Brain pericyte (primary cell): ENCODE measurements at places on chromosomes 5 and 9.

- no peak for DNase-seq
Measured at GRCh38 chr5:448061-448765, 5.2 kb downstream of the EXOC3 start.

GRCh38 chr5:61353293-61353692, 21.2 kb downstream of the ZSWIM6 start:
- no peak for DNase-seq

DNA sequence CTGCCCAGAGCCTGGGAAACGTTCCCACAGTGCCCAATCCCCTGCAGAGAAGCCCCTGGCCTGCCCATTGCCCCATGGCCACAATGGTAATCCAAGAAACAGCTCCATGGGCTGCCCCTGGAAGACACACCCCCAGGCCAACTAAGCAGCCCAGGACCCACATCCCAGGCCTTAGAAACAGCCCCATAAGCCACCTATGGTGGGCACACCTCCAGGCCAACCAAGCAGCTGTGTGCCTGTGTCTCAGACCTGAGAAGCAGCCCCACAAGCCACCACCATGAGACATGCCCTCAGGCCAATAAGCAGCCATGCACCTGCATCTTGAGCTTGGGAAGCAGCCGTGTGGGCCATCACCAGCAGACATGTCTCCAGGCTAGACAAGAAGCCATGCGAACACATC, 52.9 kb upstream of the SSBP2 start:
- no peak for DNase-seq

DNA sequence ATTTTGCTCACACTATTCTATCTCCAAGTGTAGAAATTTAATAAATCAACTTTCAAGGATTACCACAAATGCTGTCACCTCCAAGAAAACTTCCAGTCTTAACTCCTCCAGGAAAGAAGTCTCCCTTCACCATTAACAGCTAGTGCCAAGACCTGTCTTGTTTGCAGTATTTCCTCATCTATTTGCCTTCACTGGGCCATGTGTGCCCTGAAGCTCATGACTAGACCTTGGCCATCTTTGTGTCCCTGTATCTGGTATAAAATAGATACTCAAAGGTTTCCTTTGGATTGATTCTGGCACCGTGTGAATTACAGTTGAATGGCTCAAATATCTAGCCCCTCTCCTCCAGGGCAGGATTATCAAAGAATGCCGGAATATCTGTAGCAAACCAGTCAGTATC, 346.7 kb upstream of the KLF4 start:
- no peak for DNase-seq

DNA sequence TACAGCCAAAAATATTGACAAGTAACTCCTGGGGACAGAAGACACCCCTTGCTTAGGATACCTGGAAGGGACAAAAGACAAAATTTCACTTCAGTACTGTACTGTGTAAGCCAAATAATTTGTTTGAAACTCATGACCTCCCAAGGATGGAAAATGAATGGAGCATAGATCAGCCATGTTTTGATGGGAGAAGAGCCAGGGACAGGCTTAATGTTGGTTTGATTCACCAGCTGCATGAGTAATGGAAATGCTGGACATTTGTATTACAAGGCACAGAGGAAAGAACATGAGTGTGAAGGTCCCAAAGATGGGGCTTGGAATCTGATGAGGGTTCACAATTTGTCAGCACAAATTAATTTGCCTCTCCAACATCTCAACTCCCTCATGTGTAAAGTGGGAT, 122.8 kb downstream of the ENC1 start:
- DNase-seq = peak; percentile 47

- DNase-seq = no peak
Measured at GRCh38 chr9:108181441-108181840, 674.3 kb downstream of the ACTL7B start.

- no peak for DNase-seq
Measured at GRCh38 chr5:74576941-74577456, 63.5 kb downstream of the ENC1 start.

- no peak for DNase-seq
Measured at GRCh38 chr5:139417214-139417613, 13.3 kb upstream of the SPATA24 start.

DNA sequence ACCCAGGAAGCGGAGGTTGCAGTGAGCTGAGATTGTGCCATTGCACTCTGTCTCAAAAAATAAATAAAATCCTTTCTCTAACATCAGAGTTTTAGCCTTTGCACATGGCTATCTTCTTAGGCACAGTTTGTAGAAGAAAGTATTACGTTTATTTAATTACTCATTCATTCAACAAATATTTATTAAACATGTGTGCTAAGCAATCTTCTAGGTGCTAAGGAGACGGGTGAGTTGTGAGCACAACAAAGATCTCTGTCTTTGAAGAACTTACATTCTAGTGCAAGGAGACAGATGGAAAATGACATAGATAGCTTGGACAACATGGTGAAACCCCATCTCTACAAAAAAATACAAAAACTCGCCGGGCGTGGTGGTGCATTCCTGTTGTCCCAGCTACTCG, 122.3 kb upstream of the MYO10 start:
- DNase-seq = no peak

DNA sequence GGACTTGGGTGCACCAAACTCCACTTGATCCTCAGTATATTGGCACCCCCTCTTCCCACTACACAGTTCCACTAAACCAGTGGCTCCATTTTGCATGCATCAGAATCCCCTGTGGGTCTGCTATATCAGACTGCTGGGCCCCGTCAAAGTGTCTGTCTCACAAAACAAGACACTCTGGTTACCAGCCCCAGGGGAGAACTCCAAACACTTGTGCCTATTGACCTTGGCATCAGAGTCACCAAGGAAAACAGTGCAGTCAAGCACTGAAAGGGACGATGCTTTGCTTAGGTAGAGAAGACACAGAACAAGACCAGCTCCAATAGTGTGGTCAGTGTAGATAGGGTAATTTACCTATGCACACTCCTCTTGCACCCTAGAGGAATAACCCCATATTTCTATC, 205.8 kb upstream of the RAI14 start:
- no peak for DNase-seq

DNA sequence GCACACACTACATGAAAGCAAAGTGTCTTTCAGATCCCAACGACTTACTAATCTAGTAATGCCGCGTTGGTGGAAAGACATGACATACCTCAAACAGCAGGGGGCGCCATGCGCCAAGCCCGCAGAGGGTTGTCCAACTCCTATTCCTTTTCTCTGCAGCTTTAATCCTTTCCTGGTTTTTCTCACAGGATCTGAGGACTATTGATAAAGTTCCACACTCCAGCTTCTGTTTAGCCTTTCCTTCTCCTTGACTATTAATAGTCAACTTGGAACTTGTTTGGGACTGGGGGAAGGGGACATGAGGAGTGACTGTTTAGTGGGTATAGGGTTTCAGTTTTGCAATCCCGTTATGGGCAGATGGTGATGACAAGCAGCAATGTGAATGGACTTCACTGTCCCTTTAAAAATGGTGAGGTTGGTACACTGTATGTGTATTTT, 62.9 kb downstream of the OTULIN start:
- DNase-seq = peak; percentile 59

DNA sequence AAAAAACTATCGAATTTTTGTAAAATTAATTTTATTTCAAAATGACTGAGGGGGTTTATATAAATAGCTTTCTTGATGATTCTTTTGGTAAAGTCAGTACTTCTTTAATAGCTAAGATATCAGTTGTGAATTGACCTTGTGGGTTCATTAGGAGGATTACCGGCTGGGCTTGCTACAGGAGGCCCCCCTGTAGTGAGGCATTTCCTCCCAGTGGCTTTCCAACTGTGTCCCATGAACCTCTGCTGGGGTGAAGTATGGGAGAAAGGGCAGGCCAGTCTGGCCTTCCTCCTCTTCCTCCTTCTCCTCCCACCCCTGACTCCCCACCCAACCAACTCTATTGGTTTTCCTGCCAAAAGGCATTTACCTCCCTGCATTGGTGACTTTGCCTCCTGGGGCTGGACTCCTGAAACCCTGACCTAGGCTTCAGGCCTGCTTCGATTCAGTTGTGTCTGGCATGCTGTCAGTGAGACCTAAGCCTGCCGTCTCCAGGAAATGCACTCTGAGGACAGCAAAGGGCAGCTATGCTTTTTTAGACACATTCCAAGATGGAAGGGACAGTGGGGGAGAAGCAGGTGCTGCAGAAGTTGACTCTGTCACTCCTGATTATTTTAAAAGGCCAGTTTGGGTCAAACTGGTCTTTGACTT, 144.8 kb downstream of the HSPA4 start:
- DNase-seq = no peak

DNA sequence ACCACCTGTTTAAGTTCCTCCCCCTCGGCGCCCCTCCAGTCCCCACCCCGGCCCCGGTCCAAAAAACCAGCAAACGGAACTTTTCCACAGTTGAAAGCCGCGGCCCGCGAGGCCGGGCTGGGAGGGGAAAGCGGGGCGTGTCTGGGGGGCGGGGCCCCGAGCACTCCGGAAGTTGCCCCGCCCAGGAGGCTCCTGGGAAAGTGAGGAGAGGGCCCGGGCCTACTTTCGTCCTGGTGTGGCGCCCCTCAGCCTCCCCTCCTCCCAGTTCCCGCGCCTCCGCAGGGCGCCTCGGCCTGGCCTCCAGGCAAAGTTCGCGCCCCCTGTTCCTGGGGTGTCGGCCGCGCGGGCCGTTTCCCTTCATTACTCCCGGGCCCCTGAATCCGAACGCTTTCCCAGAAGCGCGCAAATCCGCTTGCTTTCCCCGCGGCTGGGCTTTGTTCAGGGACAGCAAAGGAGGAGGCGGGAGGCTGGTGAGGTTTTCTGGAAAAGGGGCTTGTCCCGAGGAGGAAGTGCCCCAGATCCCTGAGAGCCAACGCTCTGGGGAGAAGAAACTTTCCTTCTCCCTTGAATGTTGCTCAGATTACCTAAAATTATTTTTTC, 4.5 kb upstream of the DMRT3 start:
- no peak for DNase-seq

GRCh38 chr5:144331361-144331760, 160.7 kb downstream of the KCTD16 start:
- no peak for DNase-seq

DNA sequence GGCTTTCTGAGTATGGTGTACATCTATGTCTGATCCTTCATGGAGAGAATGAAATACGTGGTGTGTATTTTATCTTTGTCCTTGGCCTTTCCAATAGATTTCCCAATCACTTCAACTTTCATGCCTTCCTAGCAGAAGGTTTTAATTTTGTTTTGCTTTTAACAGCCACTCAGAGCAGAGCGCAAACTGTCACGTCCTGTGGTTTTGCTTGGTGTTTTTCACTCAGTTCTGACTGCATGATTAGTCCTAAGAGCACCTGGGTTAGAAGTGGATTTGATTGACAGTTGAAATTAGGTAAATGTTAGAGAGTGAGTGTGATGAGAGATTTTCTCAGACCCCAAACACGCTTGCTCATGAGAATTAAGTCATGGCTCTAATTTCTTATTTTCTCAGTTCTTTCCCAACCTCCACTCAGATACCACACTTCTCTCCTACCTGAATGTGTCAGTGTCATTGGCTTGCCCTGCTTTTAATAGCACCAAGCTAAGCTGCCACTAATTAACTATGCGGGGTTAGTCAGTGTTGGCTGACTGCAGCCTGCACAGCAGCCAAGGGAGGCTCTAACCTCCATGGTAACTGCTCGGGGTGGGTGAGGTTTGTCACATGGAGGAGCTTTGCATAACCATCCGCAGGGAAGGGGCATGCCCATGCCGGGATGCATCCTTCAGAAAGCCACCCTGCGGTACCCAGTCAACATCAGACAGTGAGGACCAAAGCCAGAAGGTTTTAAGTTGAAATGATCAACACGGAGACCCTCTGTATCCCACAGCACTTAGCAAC, 173.4 kb downstream of the NR3C1 start:
- DNase-seq = no peak

DNA sequence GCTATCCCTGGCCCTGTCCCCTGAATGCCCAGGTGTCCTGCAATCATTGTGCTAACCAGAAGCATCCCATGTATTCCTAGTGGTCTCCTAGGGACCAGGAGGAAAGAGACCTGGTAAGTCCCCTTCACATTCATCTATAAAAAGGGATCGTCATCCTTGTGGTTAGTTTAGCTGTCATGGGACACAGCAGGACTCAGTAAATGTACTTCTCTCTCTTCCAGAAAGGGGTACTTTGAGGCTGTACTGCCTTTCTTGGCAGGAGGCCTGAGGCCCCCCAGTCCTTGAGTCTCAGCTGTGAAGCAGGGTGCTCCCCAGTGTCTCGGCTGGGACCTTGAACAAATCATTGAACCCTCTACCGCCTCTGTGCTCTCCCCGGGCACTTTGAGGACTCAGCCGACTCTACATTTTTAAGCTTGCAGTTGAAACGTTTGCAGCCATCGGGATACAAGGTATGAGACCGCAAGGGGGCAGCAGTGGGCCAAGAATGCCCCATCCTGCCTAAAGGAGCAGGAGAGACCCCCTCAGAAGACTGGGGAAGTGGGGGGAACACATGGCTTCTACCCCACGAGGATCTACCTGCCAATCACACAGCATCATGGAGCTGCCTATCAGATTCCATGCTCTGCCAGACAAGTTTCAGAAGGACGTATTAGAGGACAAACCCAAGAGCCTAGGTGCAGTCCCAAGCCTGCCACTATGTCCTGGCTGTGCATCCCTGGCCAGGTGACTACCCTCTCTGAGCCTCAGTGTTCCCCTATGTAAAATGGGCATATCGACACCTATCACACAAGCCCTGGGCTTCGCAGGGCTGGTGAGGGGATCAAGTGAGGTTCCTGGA, 2.4 kb upstream of the PHYKPL start:
- DNase-seq = no peak

DNA sequence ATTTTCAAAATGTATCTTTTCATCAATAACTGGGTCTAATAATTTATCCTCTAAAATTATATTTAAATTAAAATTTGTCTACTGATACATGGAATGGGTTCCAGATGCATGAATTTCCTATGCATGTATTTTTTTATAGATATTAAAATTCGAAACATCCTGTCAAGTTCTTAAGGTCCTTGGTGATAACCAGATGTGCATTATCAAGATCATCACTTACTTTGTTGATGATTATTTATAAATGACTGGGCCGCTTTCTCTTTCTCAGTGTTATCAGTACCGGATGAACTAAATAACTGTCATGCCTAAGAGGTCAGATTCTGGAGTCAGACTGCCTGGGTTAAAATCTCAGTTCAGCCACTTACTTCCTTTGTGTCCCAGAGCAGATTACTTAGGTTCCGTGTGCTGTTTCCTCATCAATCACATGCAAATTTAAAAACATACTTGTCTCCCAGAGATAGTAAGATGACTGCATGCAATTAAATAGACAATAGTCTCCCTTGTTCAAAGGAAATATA, 124.3 kb downstream of the TEX10 start:
- no peak for DNase-seq

GRCh38 chr5:111645303-111645838, 111.6 kb downstream of the NREP start:
- DNase-seq = no peak

- DNase-seq = no peak
Measured at GRCh38 chr9:90953200-90953599, 151.6 kb downstream of the SYK start.

GRCh38 chr5:141722266-141722665, 40.2 kb upstream of the ARAP3 start:
- no peak for DNase-seq

GRCh38 chr5:168706655-168707069, 127.5 kb upstream of the PANK3 start:
- no peak for DNase-seq

GRCh38 chr5:86671536-86671935, 53.8 kb downstream of the COX7C start:
- no peak for DNase-seq

- no peak for DNase-seq
Measured at GRCh38 chr5:78483809-78484521, 123.5 kb downstream of the SCAMP1 start.
